ENCODE measurements at places on chromosomes 16 and 17. TPM values are rescaled to one million over a fixed set of nuclear protein-coding genes. Genes with fewer than 3 reads are reported as not detected.

DNA sequence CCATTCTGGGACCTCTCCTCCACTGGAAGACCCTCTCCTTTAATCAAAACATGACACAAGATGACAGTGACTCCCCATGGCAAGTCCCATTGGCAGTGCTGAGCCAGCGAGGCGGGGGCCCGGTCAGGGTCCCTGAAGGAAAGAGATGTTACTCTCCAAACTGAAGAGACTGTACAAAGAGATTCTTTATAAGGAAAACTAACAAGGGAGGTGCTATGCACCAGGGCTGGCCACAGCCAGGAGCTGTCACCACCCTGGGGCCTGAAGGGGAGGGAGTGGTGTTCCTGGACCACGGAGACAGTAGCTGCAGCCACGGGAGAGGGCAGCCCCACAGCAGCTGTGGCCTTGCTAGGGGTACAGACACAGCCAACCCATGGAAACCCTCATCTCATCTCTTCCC is 123.1 kb downstream of the XYLT1 start:
- DNase-seq: no peak

GRCh38 chr16:46691726-46692125 is 2.3 kb downstream of the ORC6 start:
- no peak for DNase-seq

GRCh38 chr17:74601944-74602572 is 10.0 kb upstream of the CD300LD start:
- no peak for DNase-seq

DNA sequence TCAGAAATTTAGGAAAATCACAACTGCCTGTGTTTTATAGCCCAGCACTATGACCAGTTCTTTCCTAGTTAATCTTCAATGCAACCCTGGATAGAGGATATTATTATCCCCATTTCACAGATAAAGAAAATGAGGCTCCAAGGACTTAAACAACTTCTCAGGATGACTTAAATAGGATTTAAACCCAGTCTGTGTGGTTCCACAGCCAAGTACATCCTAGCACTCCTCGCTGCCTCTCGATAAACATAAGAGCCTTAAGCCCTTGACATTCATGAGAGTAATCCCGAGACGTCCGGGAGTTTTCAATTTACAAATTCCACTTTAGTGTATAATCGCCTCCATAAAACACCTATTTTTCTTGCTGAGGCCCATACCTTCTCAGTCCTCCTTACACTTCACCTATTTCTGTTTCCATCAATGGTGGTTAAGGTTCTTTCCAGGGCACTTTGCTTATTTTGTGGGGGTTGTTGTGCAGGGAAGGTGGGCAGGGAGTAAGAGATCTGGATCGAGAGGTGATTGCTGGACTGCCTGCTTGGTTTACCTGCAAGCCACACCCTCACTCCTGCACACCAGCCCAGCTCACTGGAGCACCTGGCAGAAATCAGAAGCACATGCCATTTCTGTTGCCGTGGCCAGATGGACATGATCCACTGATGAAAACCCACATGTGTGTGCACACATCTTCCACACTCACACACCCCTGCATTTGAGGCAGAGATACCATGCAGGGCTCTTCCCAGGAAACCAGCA is 50.5 kb downstream of the ASIC2 start:
- no peak for DNase-seq

- DNase-seq: no peak
Measured at GRCh38 chr17:17830740-17831207, 6.0 kb downstream of the SREBF1 start.

- no peak for DNase-seq
Measured at GRCh38 chr17:76268991-76269981, 4.1 kb downstream of the UBALD2 start.

GRCh38 chr17:72719578-72720493 is 372.7 kb downstream of the SLC39A11 start:
- peak; percentile 14 for DNase-seq

- no peak for DNase-seq
Measured at GRCh38 chr17:75472119-75472518, 15.7 kb downstream of the TMEM94 start.

GRCh38 chr17:39579318-39580081 is 28.2 kb downstream of the NEUROD2 start:
- DNase-seq: no peak

GRCh38 chr17:77963441-77963840 is 4.9 kb downstream of the TNRC6C start:
- peak; percentile 18 for DNase-seq

DNA sequence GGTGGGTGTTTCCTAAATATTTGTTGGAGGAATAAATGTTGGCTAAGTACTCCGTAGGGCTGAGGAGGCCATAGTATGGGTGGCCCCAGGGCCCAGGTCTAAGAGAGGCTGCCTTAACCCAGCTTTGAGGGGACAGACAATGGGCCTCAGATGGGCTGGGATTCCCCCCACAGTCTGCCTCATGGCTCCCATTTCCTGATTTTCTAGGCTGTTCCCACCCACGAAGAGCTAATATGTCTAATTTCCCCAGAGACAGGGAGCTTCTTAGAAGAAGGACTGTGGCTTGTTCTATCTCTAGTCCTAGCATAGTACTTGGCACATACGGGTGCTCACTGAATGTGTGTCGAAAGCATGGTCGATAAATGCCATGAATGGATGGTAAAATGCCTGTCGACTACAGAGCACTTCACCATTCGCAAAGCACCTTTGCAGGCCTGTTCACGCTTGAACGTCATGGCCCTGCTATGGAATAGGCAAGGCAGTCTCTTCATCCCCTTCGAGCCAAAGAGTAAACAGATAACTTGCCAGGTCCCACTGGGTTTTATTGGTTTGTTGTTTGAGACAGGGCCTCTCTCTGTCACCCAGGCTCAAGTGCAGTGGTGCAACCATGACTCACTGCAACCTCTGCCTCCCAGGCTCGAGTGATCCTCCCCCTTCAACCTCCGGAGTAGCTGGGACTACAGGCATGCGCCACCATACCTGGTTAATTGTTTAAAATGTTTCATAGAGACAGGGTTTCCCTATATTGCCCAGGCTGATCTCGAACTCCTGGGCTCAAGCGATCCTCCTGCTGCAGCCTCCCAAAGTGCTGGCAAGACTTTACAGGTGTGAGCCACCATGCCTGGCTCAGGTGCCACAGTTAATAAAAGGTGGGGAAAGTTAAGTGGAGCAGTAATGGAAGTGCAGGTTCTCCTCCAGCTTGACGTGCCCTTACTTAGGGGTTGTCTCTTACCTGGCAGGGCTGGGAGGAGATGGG is 9.7 kb downstream of the CHAD start:
- no peak for DNase-seq

DNA sequence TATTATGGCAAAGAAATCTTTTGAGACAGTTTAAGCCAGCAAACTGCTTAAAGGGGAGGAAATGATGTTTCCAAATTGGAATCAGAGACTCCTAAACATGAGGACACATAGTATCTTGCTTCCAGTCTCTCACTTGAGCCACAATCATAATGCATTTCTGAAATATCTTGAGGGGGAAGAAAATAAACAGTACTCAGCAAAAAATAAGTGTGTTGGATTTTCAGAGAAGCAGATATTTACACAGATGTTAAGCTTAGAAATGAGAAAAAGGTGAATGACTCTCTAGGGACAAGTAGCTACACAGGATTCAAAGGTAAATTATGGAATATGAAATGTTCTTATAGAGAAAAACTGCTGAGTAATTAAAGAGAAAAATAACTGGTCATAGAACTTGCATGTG is 1583.6 kb downstream of the CDH8 start:
- DNase-seq: no peak

DNA sequence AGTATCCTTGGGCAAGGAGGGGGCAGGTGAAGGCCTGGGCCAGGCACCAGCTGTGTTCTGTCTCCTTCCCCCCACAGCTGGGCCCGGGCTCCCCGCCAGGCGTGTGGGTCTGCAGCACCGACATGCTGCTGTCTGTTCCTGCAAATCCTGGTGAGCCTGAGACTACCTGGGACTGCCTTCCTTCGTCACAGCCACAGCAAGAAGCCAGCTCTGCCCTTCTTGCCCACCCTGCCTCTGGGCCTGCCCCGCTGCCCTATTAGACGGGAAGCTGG is 12.3 kb downstream of the FCSK start:
- DNase-seq: no peak

DNA sequence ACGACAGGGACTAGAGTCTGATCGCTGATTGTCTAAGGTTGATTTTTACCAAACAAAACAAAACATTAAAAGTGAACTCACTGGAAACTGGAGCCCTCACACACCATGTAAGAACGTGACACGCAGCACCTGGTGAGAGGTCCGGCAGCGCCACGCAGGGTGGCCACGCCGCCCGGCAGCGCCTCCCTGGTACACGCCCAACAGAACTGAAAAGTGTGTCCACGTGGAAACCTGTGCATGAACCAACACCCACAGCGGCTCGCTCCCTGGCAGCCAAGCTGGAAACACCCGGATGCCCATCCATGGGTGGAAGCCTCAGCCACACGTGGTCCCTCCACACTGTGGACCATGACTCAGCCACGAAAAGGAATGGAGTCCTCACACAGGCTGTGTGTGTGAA is 9.1 kb downstream of the GALNS start:
- DNase-seq: no peak

DNA sequence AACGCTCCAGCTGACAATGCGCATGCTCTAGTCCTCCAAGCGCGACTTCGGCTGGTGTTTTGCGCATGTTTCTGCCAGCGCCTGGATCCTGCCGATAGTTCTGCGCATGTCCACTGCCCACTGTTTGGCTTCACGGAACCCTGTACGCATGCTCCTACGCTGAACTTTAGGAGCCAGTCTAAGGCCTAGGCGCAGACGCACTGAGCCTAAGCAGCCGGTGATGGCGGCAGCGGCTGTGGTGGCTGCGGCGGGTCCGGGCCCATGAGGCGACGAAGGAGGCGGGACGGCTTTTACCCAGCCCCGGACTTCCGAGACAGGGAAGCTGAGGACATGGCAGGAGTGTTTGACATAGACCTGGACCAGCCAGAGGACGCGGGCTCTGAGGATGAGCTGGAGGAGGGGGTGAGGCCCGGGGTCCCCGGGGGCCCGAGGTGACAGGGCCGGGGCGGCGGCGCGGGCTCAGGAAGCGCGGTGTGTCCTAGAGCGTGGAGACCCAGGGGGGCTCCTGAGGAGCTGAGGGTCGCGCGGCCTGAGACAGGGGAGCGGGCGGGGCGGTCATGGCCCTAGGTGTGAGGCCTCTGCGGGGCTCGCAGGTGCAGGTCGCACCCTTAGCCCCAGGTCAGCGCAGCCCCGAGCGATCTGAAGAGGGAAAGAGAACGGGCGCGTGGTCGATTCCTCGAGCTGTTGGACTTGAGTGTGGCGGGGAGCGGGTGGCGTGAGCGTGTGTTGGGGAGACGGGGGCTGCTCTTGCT is at the start of the genes RPS6KB1 and TUBD1:
RPS6KB1 (plus strand) TSS at position 198 of the 752 bp plus-strand sequence; CDS start at position 262, 64 bp downstream.
TUBD1 (minus strand) TSS at position 20 of the 752 bp plus-strand sequence. CDS start 1,941 bp downstream, outside the sequence.
- DNase-seq: peak; percentile 95

DNA sequence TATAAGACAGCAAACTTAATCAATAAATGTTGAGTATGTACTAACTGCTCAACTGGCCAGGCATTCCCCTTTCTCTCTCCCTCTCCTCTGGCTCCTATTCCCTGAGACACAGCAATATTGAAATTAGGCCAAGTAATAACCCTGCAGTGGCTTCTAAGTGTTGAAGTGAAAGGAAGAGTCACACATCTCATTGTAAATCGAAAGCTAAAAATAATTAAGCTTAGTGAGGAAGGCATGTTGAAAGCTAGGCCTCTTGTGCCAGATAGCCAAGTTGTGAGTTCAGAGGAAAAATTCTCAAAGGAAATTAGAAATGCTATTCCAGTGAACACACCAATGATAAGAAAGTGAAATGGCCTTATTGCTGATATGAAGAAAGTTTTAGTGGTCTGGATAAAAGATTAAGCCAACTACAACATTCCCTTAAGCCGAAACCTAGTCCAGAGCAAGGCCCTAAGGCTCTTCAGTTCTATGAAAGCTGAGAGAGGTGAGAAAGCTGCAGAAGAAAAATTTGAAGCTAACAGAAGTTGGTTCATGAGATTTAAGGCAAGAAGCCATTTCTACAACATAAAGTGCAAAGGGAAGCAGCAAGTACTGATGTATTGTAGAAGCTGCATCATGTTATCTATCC is 35.4 kb upstream of the ABCC11 start:
- no peak for DNase-seq

GRCh38 chr17:69473841-69474831 is 59.6 kb downstream of the MAP2K6 start:
- no peak for DNase-seq

- no peak for DNase-seq
Measured at GRCh38 chr17:80203471-80203963, 16.6 kb downstream of the SGSH start.

DNA sequence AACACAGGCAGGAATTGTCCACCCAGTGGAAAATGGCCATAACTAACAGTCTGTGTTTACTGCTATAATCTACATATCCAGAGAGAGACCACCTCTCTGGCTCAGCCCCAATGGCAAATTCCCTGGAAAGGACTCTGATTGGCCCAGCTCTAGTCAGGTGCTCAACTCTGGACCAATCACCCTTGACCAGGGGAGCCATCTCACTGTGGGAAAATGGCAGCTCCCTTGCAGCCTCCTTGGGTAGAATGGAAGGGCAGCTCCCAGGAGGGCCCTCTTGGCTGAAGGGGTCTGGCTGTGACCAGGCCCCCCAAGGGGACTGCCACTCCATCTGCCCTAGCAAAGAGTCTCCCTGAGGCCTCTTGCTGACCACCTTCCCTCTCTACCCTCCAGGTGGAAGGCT is 3.1 kb downstream of the ALOX15B start:
- no peak for DNase-seq

GRCh38 chr17:17681744-17682292 is 560 bp downstream of the RAI1 start:
- DNase-seq: peak; percentile 21

GRCh38 chr16:67528222-67528869 is at the start of gene RIPOR1:
TSS of gene RIPOR1 (plus strand) at chr16:67528829. CDS start at chr16:67538447, 9,618 bp downstream.
- peak; percentile 30 for DNase-seq

DNA sequence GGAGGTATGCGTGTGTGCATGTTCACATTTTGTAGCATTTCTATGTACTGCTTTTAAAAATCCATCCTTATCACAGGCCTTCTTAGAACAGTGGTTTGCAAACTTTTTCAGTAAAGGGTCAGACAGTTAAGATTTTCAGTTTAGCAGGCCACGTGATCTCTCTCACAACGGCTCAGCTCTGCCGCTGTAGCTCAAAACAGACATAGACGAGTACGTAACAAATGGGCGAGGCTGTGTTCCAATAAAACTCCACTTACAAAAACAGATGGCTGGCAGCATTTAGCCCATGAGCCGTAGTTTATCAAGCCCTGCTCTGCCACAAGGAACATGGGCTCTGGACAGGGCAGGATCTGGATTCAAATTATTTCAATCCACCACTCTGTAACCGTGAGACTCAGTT is 141.8 kb downstream of the XYLT1 start:
- no peak for DNase-seq

- DNase-seq: no peak
Measured at GRCh38 chr17:36501963-36502362, 15.5 kb downstream of the ZNHIT3 start.

Gene MYH1
- not detected for total RNA-seq

Gene RCVRN
- total RNA-seq: not detected

Gene SGSH
- total RNA-seq: 25.2 TPM

Gene NATD1
- total RNA-seq: 0.73 TPM

Gene CFAP119
- total RNA-seq: 4.3 TPM

Gene MT1G
- 35.9 TPM for total RNA-seq

Gene TMEM100
- total RNA-seq: not detected

Gene PRKCA
- 95.3 TPM for total RNA-seq

Gene GAST
- not detected for total RNA-seq

Gene CDH8
- not detected for total RNA-seq

Gene KRT33A
- total RNA-seq: not detected

Measured in activated T-cell treated with anti-CD3 and anti-CD28 coated beads, Interleukin-2, amount 50 U/mL, for 4 hours (primary cell).